ENCODE measurements at places on chromosomes 12 and 14.

DNA sequence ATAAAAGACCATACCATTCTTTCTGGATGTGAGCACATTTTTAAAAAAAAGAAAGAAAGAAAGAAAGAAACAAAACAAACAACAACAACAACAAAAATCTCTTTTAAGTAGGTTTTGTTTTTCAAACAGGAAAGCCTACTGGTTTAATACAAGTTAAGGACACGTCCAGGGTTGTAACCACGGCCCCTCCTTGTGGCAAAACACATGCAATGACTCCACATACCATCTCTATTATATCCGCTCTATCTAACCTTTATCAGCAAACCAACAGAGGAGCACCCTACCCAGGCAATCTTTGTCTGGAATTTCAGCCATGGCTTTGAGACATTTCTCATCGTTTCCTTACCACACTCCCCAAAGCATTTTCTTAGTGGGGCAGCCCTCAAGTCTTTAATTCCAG is 360.5 kb upstream of the TMPO start:
- no peak for DNase-seq

DNA sequence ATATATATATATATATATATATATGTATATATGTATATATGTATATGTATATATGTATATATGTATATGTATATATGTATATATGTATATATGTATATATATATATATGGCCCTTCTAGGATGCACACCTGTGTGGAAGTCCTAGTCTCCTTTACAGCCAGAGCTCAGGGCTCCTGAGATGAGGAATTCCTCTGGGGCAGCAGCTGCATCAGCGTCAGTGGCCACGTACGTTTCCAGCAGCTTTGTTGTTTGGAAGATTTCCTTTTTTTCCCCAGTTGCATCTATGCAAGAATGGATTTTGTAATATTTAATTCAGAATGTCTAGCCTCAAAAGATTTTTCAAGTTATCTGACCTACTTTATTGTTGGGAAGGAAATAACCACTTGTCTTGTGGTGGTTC is 68.6 kb downstream of the TNFAIP2 start:
- no peak for DNase-seq

DNA sequence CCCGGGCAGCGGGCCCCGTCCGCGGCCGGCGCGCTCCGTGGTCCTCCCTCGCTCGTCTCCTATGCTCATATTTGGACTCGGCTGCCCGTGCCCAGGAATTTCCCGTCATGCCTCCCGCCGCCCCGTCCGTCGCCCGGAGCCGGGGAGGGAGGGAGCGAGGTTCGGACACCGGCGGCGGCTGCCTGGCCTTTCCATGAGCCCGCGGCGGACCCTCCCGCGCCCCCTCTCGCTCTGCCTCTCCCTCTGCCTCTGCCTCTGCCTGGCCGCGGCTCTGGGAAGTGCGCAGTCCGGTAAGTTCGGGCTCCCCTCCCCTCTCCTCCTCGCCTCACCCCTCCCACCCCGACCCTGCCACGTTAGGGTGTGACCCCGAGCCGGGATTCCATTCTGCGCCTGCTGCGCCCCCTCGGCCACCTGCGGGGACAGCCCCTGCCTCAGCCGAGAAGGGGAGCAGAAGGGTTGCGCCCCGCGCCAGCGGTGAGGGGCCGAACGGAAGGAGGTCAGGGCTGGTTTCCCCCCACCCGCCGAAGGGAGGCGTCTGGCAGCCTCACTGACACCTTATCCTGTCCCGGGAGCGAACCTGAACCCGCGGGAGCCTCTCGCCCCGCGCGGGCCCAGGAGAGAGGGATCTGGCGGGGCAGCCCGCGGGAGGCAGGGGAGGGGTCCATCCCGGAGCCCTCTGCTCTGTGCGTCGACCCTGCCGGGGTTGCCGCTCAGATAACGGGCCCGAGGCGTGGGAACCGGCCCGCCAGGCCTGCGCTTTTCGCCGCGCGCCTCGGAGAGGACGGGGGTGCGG is at the start of gene MSRB3:
Gene MSRB3, plus strand, starts transcription at position 108 of the 793 bp plus-strand sequence. CDS start 29,897 bp downstream, outside the sequence.
- DNase-seq: no peak

DNA sequence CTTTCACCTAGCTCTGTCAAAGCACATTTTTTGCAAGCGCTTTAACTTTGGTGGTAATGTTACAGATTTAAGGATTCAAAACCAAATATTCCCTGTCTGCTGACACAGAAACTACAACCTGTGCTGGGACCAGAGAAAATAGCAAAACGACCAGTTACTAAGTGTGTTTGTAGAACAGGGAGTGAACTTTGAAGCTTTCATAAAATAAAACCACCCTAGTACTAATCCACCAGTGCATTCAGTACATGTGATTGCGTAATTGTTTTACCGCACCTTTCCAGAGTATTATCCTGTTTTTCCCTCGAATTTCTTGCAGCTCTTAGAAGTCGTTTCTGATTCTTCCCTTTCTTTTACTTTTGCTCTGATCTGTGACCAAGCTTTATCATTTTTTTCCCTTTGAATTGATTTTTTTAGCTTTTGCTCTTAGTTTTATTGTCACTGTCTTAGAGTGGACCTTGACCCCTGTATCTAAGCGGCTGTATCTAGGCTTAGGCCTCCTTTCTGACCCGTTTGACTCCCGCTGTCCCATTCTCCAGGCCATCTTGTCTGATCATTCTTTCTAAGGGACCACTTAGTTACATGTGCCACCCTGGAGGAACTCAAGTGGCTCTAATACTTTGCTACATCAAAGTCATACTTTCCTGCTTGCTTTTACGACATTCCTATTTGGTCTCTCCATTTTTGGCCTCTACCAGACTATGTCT is 429.4 kb downstream of the PCNX1 start:
- no peak for DNase-seq

- DNase-seq: no peak
Measured at GRCh38 chr12:31797230-31797872, 68.5 kb upstream of the AMN1 start.

- DNase-seq: no peak
Measured at GRCh38 chr14:98633380-98633779, 638.6 kb downstream of the BCL11B start.
